HepG2 (cell line): ENCODE measurements at places on chromosomes 2 and 18.

- no peaks in the 10 kb centered on the region for H3K36me3 ChIP-seq
- peaks cover 28% of the 10 kb centered on the region for H3K4me1 ChIP-seq
- no peak for DNase-seq
- H3K4me3 ChIP-seq = no peak overlapping the region
- H3K27me3 ChIP-seq = no peaks in the 10 kb centered on the region; the same call in 2 of the 3 replicates
- H3K27ac ChIP-seq = no peak overlapping the region
These were observed 4.5 kb downstream of the FKBP7 start for GRCh38 chr2:178473931-178474330.

DNA sequence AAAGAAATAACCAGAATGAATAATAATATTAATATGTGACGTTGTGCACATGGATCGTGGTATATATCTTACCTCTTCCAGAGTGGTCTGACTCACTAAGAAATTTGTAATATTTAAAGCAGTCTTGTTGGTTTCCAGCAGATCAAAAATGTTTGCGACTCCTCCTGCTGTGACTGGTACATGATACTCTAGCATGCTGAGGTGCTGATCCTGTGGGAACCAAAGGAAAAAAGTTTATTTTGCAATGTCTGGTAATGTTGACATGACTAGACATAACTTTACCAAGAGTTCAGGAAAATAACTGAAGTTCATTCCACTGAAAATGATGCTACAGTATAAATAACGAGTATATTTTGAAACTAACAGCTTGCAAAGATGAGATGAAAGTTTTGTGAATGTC, 124.5 kb upstream of the BARD1 start:
- H3K27me3 ChIP-seq = no peaks in the 10 kb centered on the region
- no peaks in the 10 kb centered on the region for H3K4me1 ChIP-seq
- H3K27ac ChIP-seq = no peak overlapping the region
- no peaks in the 10 kb centered on the region for H3K36me3 ChIP-seq
- no peak for DNase-seq
- no peak overlapping the region for H3K4me3 ChIP-seq

DNA sequence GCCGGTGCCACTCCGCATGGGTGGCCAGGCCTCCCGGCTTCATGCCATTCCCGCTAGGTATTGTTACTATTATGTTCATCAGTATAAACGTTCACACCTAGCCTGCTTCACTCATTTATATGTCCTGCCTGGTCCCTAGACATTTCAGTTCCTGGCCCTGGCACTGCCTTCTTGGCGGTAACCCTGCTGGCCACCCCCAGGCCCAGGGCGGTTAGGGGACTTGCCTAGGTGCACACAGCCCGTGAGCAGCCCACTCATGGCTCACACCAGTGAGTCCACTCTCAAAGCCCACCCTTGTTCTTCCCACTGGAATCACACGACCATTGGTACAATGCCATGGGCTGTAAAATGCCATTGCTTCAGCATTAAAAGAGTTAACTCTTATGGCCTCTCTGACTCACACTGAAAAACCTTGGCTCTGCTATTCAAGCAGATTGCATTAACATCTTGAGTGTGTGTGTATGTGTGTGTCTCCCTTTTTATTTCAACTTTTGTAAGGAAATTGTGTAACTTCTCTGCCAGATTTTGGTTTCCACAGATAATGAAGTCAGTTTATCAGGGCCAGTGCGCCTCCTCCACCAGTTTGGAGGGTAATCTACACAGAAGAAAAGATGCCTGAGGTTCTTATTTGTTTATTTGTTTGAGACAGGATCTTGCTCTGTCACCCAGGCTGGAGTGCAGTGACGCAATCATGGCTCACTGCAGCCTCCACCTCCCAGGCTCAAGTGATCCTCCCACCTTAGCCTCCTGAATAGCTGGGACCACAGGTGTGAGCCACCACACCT, 74.2 kb downstream of the RAB31 start:
- H3K4me3 ChIP-seq = no peak overlapping the region
- H3K36me3 ChIP-seq = no peaks in the 10 kb centered on the region
- H3K27ac ChIP-seq = no peak overlapping the region

- no peak overlapping the region for H3K4me3 ChIP-seq
- peaks cover 43% of the 10 kb centered on the region for H3K4me1 ChIP-seq
- H3K27me3 ChIP-seq = no peaks in the 10 kb centered on the region
- no peaks in the 10 kb centered on the region; the same call in 1 of the 2 replicates for H3K36me3 ChIP-seq
These were observed 75.8 kb downstream of the ACTR3 start for GRCh38 chr2:113965644-113966043.

DNA sequence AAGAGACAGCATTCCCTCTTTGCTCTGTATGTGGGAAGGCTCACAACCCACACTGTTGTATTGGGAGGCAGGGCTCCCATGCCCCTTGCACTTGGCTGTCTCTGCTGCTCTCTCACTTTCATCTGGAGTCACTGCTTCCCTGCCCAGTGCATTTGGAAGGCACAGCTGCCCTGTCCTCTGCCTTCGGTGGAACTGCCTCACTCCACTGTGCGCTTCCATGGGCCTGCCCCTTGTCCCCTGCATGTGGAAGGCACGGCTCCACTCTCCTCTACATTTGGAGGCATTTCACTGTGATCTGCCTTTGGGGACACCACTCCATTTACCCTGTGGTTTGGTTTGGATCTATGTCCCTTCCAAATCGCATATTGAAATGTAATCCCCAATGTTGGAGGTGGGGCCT, 9.1 kb upstream of the PROM2 start:
- H3K4me3 ChIP-seq = no peak overlapping the region
- no peak overlapping the region for H3K27ac ChIP-seq
- H3K4me1 ChIP-seq = no peaks in the 10 kb centered on the region
- H3K27me3 ChIP-seq = peaks cover 11% of the 10 kb centered on the region; the same call in 1 of the 2 replicates
- DNase-seq = no peak

DNA sequence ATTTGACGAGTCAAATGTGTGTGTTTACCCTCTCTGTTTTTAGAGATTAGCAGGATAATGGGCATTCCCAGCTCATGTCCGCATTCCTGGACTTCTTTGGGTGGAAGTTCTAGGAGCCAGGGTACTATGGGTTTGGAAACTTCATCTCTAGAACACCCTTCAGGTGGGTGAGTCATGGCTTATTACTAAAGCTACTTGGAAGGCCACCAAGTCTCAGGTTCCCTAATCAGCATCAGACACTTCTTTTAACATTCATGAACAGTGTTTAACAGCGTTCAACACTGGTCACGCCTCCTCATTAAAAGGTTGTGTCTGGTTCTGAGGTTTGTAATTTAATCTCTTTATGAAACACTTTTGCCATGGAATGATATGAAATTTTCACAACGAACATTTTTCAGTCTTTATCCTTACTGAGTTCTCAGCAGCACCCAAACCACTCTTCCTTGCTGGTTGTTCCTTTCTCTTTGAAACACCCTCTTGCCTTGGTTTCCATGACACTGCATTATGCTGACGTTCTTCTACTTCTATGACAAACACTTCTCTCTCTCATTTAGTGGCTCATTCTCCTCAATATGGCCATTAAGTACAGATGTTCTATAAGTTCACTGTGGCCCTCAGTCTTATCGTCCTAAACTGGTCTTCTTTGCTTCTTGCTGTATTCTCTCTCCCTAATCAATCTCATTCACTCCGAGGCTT, 49.3 kb downstream of the MMADHC start:
- no peaks in the 10 kb centered on the region for H3K27me3 ChIP-seq
- no peak overlapping the region for H3K4me3 ChIP-seq
- H3K36me3 ChIP-seq = no peaks in the 10 kb centered on the region
- no peaks in the 10 kb centered on the region for H3K4me1 ChIP-seq
- H3K27ac ChIP-seq = no peak overlapping the region

DNA sequence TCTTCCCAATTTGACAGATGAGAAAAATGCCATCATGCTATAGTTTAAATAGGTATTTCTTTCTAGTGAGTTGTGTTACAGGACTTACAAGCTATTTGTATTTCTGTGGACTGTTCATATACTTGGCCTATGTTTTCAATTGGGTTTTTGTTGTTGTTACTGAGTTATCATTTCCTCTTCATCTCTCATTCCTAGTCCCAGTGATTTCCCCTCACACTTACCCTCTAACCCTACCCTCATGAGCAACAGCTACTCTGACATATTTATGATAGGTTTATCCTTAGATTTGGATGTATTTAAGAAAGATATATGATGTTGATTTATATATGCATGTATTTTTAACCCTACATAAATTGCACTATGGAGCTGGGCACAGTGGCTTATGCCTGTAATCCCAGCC, 10.9 kb upstream of the PSD4 start:
- DNase-seq = no peak
- peaks cover 61% of the 10 kb centered on the region for H3K4me1 ChIP-seq
- H3K27ac ChIP-seq = no peak overlapping the region
- H3K4me3 ChIP-seq = no peak overlapping the region
- no peaks in the 10 kb centered on the region for H3K27me3 ChIP-seq
- H3K36me3 ChIP-seq = no peaks in the 10 kb centered on the region

- no peak overlapping the region for H3K27ac ChIP-seq
- H3K27me3 ChIP-seq = no peaks in the 10 kb centered on the region
- DNase-seq = peak; percentile 38
- no peaks in the 10 kb centered on the region for H3K36me3 ChIP-seq
- peaks cover 17% of the 10 kb centered on the region for H3K4me1 ChIP-seq
These were observed 47.1 kb downstream of the STRN start for GRCh38 chr2:36919041-36919837.

GRCh38 chr2:134724341-134724740, 5.5 kb upstream of the TMEM163 start:
- H3K4me3 ChIP-seq = no peak overlapping the region
- no peaks in the 10 kb centered on the region for H3K4me1 ChIP-seq
- peaks cover 32% of the 10 kb centered on the region for H3K27me3 ChIP-seq
- H3K36me3 ChIP-seq = no peaks in the 10 kb centered on the region
- DNase-seq = no peak

GRCh38 chr2:206792645-206793044, 27.2 kb downstream of the FASTKD2 start:
- H3K4me3 ChIP-seq = no peak overlapping the region
- H3K27ac ChIP-seq = no peak overlapping the region
- no peak for DNase-seq
- peaks cover 42% of the 10 kb centered on the region for H3K36me3 ChIP-seq

GRCh38 chr2:179141206-179141605, 91.3 kb upstream of the CCDC141 start:
- no peaks in the 10 kb centered on the region for H3K27me3 ChIP-seq
- peaks cover 69% of the 10 kb centered on the region for H3K36me3 ChIP-seq
- H3K4me1 ChIP-seq = peaks cover under 1% of the 10 kb centered on the region
- H3K4me3 ChIP-seq = no peak overlapping the region

DNA sequence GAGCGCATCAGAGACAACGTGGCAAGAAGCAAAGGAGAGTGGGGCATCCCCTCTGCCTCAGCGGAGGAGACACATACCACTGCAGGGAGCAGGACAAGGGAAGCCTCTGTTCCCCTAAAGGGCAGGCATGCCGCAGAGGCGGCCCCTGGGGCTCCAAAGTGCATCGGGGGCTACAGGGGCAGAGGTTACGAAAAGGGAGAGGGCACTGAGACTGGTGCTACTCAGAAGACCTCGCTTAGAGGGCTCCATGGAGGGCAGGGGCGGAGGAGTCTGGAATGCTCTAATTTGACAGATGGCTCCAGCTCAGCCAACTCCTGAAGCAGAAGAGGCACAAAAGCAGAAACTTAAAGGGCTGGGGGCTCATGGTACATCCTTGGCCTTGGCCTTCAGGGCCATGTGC, 39.8 kb downstream of the FAM178B start:
- no peaks in the 10 kb centered on the region for H3K36me3 ChIP-seq
- H3K27me3 ChIP-seq = peaks cover 13% of the 10 kb centered on the region; the same call in 1 of the 2 replicates
- H3K4me1 ChIP-seq = peaks cover 40% of the 10 kb centered on the region
- H3K27ac ChIP-seq = no peak overlapping the region
- DNase-seq = no peak
- no peak overlapping the region for H3K4me3 ChIP-seq

DNA sequence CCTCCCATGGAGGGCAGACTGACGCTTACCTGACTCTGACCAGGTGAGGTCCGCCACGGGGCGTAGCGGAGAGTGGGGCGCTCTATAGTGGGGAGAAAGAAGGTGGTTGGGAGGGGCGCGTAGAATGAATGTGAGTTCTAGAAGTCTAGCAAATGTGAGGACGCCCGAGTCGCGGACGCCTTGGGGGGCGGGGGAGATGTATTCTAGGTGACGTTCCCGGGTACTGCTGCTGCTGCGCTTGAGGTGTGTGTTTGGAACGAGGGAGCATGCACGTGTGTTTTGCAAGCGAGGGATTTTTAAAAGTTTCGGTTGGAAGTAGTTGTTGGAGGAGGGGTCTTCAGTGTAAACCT, 758 bp downstream of the RIF1 start:
- peak overlapping the region; percentile 92 for H3K27ac ChIP-seq
- peaks cover 3% of the 10 kb centered on the region; the same call in 1 of the 2 replicates for H3K36me3 ChIP-seq
- H3K4me1 ChIP-seq = peaks cover 36% of the 10 kb centered on the region
- H3K4me3 ChIP-seq = peak overlapping the region; percentile 81
- peak; percentile 50 for DNase-seq
- H3K27me3 ChIP-seq = no peaks in the 10 kb centered on the region

DNA sequence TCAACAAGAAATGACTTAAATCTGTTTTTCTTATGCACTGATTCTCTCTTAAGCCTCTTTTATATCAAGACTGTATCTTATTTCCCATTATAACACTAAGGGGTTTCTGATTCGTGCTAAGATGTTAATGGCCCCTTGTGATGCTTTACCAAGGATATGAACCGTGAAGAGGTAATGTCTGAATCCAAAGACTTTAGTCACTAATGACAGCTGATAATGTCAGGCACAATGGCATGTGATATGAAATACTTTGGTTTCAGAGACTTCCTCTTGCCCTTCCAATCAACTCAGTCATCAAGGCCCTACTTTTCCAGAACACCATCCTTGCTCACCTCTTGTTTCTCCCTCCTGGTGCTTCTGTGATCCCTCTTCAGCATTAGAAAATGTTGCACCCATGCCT, 262.8 kb downstream of the KCNE4 start:
- no peaks in the 10 kb centered on the region for H3K36me3 ChIP-seq
- no peak overlapping the region for H3K27ac ChIP-seq
- no peaks in the 10 kb centered on the region for H3K27me3 ChIP-seq

GRCh38 chr2:1931003-1931914, 186.9 kb upstream of the PXDN start:
- DNase-seq = no peak
- H3K27me3 ChIP-seq = peaks cover 3% of the 10 kb centered on the region; the same call in 1 of the 2 replicates
- no peak overlapping the region for H3K27ac ChIP-seq

GRCh38 chr2:36413218-36413617, 57.6 kb downstream of the CRIM1 start:
- H3K4me3 ChIP-seq = no peak overlapping the region
- peak; percentile 36 for DNase-seq
- peaks cover 51% of the 10 kb centered on the region for H3K4me1 ChIP-seq

DNA sequence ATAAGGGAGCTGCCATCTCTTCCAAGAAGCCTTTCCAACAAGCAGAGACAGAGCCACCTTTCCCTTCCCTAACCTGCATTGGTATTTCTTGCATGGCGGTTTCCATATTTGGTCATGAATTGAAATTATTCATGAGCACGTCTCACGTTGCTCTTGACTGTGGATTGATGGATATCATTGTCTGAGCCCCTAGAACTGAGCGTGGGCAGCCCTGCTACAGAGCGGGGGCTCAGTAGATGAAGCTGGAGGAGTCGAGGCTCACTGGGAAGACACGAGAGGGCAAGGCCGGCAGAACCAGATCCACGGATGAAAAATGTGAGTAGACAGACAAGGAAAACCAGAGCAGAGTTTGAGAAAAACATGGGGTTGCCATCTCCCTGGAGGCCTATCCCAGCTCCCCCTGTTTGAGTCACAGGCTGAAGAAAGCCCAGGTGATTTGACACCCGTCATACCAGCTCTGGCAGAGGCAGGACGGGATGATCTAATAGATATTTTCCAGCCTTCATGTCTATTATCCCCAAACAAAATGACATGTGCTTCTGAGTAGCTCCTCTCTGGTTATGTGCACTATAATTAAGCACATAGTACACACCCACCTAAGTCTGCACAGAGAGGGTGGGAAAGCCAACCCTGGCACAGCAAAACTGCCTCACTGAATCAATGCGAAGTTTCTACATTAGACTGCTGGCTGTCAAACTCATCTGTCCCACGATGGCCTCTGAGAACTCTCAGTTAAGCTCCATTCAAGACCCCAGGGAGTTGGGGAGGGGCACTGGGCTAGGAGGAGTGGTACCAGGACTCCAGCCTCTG, 363.5 kb upstream of the KLHL29 start:
- no peak overlapping the region for H3K27ac ChIP-seq
- H3K4me1 ChIP-seq = no peaks in the 10 kb centered on the region
- no peak for DNase-seq
- H3K36me3 ChIP-seq = no peaks in the 10 kb centered on the region
